ENCODE measurements at places on chromosomes 11 and 22.

- DNase-seq: no peak
Observed at GRCh38 chr22:19152942-19153883, 3.1 kb upstream of the GSC2 start.

DNA sequence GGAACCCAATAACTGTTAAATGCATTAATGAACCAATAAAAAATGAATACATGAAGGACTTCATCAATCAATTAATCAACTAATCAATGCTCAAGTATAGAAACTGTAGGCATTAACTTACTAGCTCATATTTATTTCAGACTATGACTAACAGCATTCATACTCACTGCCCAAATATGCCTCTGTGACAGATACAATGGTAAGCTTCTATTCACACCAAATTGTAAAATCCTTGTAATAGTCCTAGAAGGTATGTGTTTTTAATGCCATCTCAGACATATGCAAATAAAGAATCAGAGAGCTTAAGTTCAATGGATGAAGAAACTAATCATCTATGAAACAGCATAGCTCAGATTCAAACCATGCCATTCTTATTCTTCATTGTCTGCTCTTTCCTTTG is 1253.6 kb upstream of the TENM4 start:
- DNase-seq: no peak

DNA sequence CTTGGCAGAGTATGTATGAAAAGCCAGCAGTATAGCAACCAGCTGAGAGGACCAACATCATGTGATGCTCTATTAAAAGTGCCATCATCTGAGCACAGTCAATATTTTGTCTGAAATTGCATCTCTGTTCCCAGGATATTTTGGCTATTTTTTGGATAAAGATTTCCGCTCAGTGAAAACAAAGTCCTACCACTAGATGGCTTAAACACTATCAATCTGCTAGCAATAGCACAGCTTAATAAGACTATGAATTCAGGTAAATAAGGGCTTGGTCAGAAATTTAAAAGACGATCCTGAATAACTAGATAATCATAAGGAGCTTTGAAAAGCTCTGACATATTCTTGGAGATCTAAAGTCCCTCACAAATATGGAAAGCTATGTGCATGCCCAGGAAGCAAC is 74.4 kb downstream of the MS4A13 start:
- DNase-seq: no peak

GRCh38 chr11:1153105-1153950 is 4.4 kb upstream of the MUC5AC start:
- no peak for DNase-seq

DNA sequence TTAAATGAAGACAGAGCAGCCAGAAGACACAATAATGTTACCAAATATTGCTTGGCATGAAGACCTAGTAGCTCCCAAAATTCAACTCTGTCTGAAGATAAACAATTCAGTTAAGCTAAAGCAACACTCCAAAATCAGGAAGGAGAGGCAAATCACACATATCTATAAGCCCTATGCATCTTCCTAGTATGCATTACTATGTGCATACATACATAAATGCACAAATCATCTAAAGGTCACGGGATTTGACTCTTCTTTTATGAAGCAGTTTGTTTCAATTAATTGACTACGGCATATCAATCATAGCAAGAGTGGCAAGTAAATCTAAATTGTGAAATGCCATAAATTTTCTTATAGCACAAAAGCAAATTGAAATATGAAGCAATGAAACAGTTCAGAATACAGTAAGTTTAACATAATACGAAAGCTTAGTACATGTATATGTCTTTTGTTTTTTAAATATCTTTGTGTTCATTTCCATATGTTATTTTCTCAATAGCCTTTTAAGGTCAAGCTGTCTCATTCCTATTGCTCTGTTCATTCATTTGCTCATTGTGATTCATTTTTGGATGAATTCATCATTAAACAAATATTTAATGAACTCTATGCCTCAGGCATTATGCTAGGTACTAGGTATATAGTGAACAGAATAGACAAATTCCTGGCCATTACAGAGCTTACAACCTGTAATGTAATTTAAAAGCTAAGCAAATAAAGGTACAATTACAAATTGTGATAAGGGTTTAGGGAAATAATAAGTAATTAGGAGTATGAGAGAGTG is 540.5 kb downstream of the DLG2 start:
- no peak for DNase-seq

- no peak for DNase-seq
Observed at GRCh38 chr11:133947321-133947756, 9.4 kb downstream of the IGSF9B start.

GRCh38 chr11:12543596-12544415 is 130.4 kb upstream of the TEAD1 start:
- DNase-seq: no peak

GRCh38 chr22:24333301-24333700 is 62.7 kb downstream of the SPECC1L start:
- no peak for DNase-seq

- no peak for DNase-seq
Observed at GRCh38 chr22:46390652-46391301, 55.3 kb downstream of the TRMU start.

GRCh38 chr11:20102397-20102796 is 57.9 kb downstream of the DBX1 start:
- DNase-seq: no peak

GRCh38 chr11:34167961-34168360 is 62.5 kb downstream of the NAT10 start:
- no peak for DNase-seq

DNA sequence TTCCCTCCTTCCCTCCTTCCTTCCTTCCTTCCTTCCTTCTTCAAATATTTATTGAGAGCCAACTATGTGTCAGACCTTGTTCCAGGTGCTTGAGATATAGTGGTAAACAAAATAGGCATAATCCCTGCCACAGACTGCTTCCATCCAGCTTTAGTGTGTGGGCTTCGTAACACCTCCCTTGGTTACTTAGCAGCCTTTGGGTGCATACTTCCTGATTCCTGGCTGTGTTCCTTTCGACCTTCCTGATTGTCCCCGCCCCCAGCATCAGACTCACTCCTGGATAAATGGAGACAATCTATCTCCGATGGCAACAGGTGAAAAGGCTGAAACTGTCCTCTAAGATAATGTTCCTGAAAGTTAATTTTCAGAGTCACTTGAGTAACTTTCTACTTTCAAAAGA is 13.5 kb downstream of the CCDC81 start:
- no peak for DNase-seq

DNA sequence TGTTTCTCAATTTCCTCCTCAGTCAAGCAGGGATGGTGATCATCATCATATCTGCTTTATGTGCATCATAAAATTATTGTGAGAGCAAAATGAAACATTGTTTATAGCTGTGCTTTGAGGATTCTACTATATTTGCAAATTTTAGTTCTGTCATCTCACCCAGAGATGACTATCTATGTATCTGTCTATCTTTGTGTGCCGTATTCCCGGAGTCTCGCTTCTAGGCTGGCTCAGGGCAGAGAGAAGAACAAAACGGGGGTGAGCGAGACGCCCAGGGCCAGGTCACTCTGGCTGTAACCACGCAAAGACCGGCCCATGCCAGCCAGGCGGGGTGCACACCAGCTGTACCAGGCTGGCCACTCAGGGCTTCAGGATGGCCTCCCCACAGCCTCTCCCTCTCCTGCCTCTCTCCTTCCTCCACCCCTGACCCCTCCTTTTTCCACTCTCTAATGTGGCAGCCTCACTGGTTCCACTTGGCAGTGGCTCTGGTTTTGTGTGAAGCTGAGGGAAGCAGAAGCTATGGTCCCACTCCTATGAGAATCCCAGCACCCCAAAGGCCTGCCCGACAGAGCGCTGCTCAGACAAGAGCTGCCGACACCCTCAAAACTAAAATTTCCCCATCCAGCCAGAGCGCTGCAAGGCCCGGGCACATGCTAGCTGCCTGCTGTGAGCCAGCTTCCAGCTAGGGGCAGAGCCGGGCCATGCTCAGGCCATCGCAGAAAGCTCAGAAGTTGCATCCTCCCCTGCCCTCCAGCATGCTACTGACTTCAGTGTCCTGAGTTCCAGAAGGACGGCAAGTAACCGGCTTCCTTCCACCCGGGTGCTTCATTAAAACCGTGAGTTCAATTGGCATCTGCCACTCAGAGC is 139.5 kb upstream of the TBCEL start:
- DNase-seq: no peak

- DNase-seq: no peak
Observed at GRCh38 chr22:30830907-30831306, 136.2 kb downstream of the OSBP2 start.

DNA sequence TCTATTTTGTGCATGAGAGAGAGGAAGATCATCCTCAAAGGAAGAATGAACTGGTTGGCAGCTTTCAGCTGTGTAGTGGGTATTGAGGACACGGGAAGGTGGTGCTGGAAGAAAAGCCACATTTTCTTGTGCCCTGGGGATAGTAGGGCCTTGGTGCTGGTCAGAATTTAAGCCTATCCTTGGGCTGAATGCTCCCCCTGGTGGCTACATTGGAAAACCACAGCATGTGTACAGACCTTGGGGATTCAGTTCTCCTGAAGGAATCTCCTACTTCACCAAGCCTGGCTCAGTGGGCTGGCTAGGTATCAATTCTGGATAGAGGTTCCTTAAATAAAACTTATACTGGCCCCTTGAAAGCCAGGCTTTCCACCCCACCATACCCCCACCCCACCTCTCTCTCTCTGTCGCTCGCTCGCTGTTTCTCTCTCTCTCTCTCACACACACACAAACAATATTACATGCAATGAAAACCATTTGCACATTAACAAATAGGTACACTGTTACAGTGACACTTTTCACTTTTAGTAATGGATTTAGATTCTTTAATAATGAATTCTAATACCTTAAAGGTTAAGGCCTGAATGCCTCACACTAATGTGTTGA is 2.8 kb upstream of the OR51M1 start:
- no peak for DNase-seq

GRCh38 chr22:29194184-29194583 is 11.5 kb upstream of the EMID1 start:
- no peak for DNase-seq

DNA sequence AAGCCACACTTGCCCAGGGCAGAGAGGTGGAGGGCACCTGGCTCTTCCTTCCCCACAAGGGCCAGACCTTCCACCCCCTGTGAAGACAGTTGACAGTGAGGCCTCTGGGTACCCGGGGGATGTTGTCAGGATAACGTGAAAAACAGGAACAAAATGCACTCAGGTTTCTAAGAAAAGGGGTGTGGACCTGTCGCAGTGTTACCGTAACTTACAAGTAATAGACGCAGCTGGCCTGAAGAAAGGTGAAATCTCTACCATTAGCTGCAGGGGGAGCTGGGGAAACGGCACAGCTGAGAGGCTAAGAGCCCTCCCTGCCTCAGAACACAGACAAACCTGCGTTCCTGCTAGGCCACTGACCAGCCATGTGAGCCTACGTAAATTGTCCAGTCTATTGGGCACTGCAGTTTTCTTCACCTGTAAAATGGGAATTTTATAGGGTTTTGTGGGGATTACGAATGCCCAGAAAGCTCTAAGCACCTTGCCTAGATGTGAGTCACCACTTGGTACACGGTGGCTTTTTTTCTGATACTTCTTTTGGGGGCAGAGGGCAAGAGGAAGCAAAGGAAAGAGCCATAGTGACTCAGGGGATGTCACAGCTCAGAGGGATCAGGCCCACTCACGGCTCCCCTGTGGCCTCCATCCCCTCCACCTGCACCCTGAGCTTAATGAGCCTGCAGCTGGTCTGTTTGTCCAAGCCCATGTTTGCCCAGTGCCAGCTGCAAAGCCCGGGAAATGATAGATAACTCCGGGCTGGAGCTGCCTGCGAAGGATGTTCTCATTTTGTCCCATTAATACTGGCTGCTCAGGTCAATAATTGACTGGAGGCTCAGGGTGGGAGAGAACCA is 18.4 kb upstream of the CABP7 start:
- no peak for DNase-seq

DNA sequence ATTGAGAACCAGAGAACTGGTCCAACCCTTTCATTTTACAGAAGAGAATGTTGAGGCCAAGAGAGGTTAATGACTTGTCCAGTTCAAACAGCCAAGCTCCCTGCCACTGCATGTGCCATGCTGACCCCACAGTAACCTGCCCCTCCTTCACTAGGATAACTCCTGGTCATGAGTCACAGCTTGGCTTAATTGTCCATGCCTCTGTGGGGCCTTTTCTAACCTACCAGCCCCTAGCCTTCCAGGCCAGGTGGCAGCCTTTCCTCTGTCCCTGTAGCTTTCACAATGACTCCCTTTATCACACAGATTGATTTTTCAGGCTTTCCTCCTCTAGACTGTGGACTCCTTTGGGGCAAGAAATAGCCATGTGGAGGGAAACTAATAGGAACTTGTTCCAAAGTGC is 97.2 kb downstream of the PIWIL4 start:
- no peak for DNase-seq

GRCh38 chr11:16591157-16591556 is 147.3 kb upstream of the C11orf58 start:
- DNase-seq: no peak

DNA sequence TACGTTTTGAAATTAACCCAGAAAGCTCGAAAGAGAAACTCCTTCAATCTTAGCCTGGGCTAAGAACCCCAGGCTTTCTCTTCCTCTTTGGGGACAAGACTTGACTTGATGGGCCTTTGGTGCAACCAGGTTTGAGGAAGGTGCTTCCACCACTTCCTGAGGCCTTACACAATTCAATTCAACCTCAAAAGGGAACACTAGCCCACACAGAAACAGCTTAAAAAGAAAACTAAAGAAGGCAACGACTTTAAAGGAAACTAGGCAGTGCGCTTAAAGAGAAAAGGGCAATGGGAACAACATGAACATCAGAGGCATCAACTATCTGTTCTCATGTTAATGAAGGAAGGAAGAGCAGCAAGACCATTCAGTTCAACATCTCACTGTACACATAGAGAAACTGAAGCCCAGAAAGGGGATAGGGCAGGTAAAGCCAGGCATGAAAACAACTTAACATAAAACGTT is 24.8 kb downstream of the PAK1 start:
- no peak for DNase-seq

DNA sequence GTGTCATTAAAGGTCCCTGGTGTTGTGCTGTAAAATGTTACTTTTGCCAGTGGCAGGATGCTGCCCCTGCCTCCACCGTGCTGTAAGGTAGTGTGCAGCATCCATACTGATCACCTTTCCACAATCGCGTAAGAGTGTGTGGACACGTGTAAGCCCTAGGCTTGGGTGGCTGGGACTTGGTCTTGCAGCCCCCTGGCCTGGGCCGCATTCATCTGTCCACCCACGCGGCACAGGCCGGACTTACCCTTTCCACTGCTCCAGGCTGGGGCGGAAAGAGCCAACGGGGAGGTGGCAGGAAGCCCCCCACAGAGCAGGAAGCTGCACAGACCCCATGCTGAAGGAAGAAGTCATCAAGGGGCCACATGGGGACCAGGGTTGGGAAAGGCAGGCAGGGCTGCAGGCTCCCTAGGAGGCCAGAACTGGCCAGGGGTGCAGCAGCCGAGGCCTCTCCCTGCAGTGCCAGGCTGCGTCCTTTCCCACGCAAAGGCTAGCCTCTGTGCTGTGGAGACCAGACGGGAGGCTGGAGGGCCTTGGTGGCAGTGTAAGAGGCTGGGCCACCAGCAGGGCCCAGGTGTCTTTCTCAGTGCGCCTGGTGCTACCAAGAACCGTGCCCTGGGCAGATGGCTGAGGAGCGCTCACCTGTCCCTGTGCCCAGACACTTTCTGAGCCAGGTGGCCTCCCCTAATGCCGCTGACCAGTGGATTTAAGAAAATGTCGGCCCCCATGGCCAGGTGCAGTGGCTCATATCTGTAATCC is 11.7 kb upstream of the TMEM191C start:
- no peak for DNase-seq

GRCh38 chr11:123062158-123062891 is 389 bp upstream of the HSPA8 start:
- DNase-seq: peak; percentile 99

Measured in NCI-H2227 treated with DMSO at 0.1 percent for 48 hours (cell line).